Esophagus muscularis mucosa (tissue), 4 donors: ENCODE measurements at places on chromosomes 4 and X. TPM values are rescaled to one million over a fixed set of nuclear protein-coding genes. Genes with fewer than 3 reads are reported as not detected.
A peak's percentile ranks its signal among the peaks of the same experiment; 100 is the strongest.

The CT45A1 gene
- total RNA-seq, result not detected

The NHS gene
- total RNA-seq, result 5.0 TPM

The SPCS3 gene
- total RNA-seq, result 35.5 TPM

The IQCM gene
- not detected for total RNA-seq

The MAGEB2 gene
- not detected for total RNA-seq

The NIPAL1 gene
- 1.3 TPM for total RNA-seq

GRCh38 chr4:110128029-110128428 is 70.4 kb downstream of the ELOVL6 start:
- DNase-seq, result no peak

GRCh38 chr4:98181809-98182208 is 38.5 kb upstream of the STPG2 start:
- DNase-seq, result no peak

DNA sequence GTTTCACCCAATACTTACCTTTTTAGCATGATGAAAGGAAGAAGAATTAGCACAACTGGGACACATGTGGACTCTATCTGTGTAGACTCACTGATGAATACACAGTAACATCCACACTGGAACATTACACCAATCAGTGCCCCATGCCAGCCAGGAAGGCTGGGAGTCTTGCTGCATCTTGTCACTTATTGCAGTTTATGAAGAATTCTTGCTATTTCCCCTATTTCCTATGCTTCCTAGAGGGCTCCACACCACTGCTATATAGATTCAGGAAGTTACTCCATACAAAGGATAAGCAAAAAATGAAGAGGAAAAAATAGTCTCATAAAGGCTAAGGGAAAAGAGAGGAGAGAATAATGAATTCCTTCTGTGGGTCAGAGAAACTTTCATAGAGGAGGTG is 201.0 kb downstream of the CAMK2D start:
- DNase-seq, result no peak

- no peak for DNase-seq
Observed at GRCh38 chr4:81685104-81685503, 213.4 kb upstream of the RASGEF1B start.

GRCh38 chr4:8346838-8347605 is 77.5 kb downstream of the HTRA3 start:
- DNase-seq, result no peak

- DNase-seq, result no peak
Observed at GRCh38 chr4:16914208-16914607, 15.8 kb upstream of the LDB2 start.

DNA sequence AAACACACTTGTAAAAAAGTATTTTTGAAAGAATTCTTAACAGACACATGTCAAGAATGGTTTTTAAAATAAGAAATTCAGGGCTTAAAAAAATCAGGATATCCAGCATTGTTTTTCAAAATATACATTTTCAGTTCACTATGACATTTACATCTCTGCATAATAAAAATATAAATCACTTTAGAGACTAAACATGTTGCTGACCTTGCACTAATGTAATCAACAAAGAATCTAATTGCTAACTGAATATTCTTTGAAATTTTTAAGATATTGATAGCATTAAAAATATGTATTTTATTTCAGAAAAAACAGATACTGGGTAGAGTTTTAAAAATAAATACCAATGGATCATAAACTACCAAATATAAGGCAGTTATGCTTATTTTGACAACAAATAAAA is 26.4 kb downstream of the RPS6KA6 start:
- DNase-seq, result no peak

DNA sequence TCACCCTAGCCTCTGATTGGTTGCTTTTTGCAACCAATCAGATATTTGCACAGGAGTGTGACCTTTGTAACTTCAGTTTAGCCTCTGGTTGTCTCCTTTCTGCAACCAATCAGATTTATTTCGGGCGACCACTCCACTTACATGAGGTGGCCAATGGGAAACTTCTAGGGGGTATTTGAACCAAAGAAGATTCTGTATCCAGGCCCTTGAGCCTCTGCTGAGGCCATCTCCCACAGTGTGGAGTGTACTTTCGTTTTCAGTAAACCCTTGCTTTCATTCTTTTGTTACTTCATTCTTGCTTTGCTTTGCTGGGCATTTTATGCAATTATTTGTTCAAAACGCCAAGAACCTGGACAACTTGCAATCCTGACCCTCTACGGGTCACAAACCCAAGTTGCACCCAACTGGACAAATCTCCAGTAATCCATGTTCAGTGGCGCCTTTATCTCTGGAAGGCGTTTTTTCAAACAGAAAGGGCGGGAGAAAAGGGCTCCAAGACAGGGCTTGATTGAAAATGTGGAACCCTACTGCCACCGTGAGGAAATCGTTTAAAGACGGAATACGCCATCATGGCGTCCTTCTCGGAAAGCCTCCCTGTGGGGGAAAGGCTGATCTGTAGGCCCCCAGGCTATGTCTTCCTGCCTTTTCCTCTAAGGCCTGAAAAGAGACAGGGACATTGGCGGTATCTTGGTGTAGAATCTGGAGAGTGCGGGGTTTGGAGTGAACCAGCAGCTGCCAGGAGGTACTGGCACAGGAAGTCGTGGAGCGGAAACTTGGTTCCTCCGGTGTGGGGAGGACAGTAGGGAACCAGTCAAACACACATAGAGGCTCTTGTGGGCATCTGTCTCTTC is 184.6 kb downstream of the OR13H1 start:
- DNase-seq, result no peak

DNA sequence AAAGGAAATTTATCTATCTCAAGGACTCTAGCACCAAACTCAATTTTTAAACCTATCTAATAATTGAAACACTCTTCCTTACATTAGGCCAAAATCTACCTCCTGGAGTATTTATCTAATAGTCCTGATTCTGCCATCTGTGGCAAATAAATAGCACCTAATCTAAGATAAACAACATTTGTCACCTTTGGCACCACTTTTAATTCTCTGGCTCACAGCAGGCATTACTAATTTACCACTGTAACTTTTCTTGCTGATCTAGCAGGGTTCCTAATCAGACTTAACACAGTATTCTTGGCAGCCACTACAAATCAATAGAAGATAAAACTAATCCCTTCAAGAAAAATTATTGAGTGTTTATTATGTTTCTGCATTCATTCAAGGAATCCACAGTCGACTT is 161.1 kb downstream of the KCTD8 start:
- DNase-seq, result no peak

GRCh38 chr4:76767983-76768382 is 130.0 kb downstream of the SOWAHB start:
- no peak for DNase-seq

- no peak for DNase-seq
Observed at GRCh38 chrX:20968996-20969395, 405.2 kb upstream of the CNKSR2 start.

- no peak for DNase-seq
Observed at GRCh38 chr4:10063544-10064300, 42.4 kb upstream of the SLC2A9 start.

DNA sequence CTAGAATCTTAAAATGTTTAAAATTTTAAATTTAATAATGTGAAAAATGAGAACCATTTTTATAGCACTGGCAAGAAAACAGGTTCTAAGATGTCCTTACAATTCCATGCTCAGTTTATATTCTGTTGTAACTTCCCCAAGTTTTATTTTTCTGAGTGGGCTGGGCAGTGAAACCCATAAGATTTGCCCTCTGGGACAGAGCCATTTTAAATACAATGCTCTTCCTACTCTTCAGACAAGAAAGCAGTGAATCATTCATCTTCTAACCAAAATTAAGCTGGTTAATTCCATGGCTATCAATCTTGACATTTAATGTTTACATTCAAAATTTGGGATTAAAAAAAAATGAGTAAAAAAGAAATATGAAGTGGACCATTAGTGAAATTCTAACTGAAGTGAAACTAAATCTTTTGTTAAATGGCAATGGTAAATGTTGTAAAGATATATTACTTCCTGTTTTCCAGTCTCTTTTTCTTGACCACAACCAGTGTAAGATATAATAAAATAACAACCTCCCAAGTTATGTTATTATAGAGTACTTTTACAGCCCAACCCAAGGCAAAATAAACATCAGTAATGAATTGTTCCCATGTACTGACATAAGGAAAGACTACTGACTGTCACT is 37.2 kb upstream of the PTPN13 start:
- DNase-seq, result no peak

DNA sequence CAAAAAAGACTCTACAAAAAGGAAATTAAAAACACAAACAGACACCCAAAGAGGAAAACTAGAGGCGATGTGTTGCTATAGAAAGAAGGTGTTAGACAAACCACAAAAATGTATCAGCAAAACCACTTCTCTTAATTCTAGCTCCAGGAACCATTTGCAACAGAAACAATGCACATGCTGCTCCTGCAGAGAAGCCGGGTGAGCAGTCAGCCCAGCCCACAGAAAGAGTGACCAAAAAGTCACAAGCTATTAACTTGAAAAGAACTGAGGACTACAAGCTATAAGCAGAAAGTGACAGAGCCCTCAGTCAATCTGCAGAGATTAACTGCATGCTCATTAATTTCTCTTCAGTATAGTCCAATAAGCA is 96.2 kb upstream of the KLHL13 start:
- DNase-seq, result no peak

DNA sequence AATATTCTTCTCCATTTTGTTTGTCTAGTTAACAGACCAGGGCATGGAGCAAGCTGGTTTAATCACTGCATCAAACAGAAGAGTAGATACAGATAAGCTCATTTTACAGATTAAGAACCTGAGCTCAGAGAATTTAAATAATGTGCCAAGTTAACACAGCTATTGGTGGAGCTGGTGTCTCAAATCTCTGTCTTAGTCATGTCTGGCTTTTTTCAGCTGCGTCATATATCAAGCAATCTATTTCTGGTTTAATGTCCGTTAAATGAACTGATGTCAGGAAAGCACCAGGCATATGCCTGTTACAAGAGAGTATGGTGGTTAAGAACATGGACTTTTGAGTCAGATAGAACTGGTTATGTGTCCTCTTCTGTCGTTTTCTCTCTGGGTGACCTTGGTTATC is 79.8 kb upstream of the ADGRA3 start:
- peak; percentile 14 for DNase-seq

- DNase-seq, result no peak
Observed at GRCh38 chr4:128444544-128445302, 157.1 kb upstream of the PGRMC2 start.
